CD8-positive, alpha-beta memory T cell (primary cell): ENCODE measurements at places on chromosomes 16 and 17. TPM values are rescaled to one million over a fixed set of nuclear protein-coding genes. Genes with fewer than 3 reads are reported as not detected.

GRCh38 chr17:4477255-4477791, 21.4 kb upstream of the SPNS2 start:
- no peak for DNase-seq
- no peak overlapping the region for H3K4me3 ChIP-seq
- no peaks in the 10 kb centered on the region for H3K27me3 ChIP-seq

DNA sequence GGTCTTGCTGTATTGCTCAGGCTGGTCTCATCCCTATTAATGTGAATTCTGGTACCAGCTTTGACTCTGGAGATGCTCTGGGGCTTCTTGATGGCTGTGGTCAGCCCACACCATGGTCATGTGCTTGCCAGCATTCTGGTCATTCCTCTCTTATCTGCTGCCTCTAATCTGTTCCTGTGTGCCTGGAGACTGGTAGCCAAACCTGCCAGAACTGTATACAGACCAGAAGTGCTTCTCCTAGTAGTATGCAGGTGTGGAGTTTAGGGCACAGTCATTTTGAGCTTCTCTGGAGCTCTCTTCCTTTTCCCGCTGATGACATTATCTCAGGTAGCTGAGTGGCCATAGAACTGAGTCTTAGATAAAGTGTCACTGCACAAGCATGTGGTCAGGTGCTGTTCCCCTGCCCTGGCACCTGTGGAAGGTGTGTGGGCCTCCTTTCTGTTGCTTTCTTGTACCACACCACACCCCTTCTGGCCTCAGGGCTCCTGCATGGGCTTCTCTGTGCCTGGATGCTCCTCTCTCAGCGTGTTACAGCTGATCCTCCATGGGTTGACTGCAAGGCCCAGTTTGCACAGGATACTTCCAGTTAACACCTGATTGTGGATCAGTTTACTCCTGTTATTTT, 162.7 kb downstream of the SPECC1 start:
- DNase-seq = no peak
- H3K4me3 ChIP-seq = no peak overlapping the region
- no peaks in the 10 kb centered on the region for H3K36me3 ChIP-seq
- H3K4me1 ChIP-seq = no peaks in the 10 kb centered on the region
- H3K27me3 ChIP-seq = no peaks in the 10 kb centered on the region

GRCh38 chr17:49777563-49777962, 10.9 kb upstream of the KAT7 start:
- no peaks in the 10 kb centered on the region for H3K4me1 ChIP-seq
- no peak overlapping the region for H3K4me3 ChIP-seq
- no peak overlapping the region for H3K27ac ChIP-seq
- H3K36me3 ChIP-seq = no peaks in the 10 kb centered on the region
- H3K27me3 ChIP-seq = no peaks in the 10 kb centered on the region

- H3K36me3 ChIP-seq = no peaks in the 10 kb centered on the region
- no peak overlapping the region for H3K4me3 ChIP-seq
- no peaks in the 10 kb centered on the region for H3K4me1 ChIP-seq
- no peaks in the 10 kb centered on the region for H3K27me3 ChIP-seq
- no peak for DNase-seq
- H3K27ac ChIP-seq = no peak overlapping the region
Measured at GRCh38 chr16:54370278-54371040, 83.9 kb upstream of the IRX3 start.

SHISA6 gene
- total RNA-seq = not detected
